ENCODE measurements at places on chromosomes 1 and 21.

- DNase-seq: no peak
These were observed 90.4 kb downstream of the VPS26C start for GRCh38 chr21:37176716-37177115.

DNA sequence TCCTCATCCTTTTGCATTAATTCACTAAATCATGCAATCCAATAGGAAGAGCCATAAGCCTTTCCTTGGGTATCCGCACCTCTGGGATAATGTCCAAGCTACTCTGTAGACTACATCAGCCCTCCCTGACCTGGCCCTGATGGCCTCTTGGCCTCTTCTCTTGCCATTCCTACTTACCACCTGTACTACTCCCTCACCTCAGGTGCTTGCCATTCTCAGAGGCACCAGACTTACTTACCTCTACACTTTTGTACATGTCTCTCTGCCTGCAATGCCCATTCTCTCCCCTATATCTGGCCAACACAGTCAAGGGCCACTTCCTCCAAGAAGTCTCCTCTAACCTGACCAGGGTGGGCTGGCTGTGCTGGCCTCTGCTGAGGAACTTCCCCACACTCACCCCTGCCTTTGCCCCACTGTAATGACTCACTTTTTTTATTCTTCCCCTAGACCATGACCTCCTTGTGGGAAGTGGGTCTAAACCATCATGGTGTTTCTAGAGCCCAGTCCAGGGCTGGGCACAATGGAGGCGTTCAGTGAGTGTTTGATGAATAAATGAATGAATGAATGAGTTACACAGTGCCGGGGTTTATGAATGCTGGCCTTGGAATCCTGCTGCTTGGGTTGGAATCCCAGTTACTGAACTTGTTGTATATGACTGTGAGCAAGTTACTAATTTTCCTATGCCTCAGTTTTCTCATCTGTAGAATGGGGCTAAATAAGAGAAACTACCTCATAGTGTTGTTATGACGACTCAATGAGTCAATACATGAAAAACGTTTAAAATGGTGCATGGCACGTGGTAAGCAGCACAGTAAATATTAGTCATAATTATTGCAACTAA lies 179.8 kb downstream of the FOXD2 start:
- DNase-seq: no peak

GRCh38 chr1:82562448-82562847 lies 761.7 kb downstream of the ADGRL2 start:
- no peak for DNase-seq

- peak; percentile 84 for DNase-seq
These were observed 408.3 kb upstream of the PLXNA2 start for GRCh38 chr1:208652296-208653160.

DNA sequence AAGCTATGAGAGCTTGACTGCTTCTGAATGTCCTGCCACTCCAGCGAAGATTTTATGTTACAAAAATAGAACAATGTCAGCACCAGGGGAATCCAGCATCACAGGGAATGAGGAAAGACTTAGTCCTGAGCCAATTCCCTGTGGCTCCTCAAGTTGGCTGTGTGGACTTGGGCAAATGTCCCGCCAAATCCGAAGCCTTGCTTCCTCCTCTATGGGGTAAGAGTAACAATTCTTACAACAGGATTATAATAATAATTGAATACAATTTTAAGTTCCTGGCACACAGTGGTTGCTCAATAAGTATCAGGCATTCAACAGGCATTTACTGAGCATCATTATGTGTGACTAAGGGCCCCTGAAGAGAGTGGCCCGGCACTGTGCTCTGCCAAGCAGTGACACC lies 44.4 kb downstream of the STPG1 start:
- no peak for DNase-seq

GRCh38 chr1:44060830-44061267 lies 29.6 kb upstream of the SLC6A9 start:
- no peak for DNase-seq

- DNase-seq: no peak
These were observed 678.7 kb downstream of the MATN1 start for GRCh38 chr1:30044656-30045144.

- DNase-seq: peak; percentile 99
These were observed 74.7 kb downstream of the RUNX1 start for GRCh38 chr21:34974162-34974981.

GRCh38 chr1:15440357-15440756 lies 2.1 kb downstream of the CTRC start:
- no peak for DNase-seq

GRCh38 chr1:41589395-41589794 lies 104.9 kb upstream of the EDN2 start:
- no peak for DNase-seq

GRCh38 chr1:185733818-185734735 lies at the start of gene HMCN1:
TSS of gene HMCN1 (plus strand) at chr1:185734391. CDS start at chr1:185734780, 389 bp downstream.
- DNase-seq: peak; percentile 40

GRCh38 chr1:87132284-87132870 lies 196.3 kb upstream of the LMO4 start:
- DNase-seq: no peak

GRCh38 chr1:168146160-168146539 lies 9.4 kb upstream of the GPR161 start:
- no peak for DNase-seq

DNA sequence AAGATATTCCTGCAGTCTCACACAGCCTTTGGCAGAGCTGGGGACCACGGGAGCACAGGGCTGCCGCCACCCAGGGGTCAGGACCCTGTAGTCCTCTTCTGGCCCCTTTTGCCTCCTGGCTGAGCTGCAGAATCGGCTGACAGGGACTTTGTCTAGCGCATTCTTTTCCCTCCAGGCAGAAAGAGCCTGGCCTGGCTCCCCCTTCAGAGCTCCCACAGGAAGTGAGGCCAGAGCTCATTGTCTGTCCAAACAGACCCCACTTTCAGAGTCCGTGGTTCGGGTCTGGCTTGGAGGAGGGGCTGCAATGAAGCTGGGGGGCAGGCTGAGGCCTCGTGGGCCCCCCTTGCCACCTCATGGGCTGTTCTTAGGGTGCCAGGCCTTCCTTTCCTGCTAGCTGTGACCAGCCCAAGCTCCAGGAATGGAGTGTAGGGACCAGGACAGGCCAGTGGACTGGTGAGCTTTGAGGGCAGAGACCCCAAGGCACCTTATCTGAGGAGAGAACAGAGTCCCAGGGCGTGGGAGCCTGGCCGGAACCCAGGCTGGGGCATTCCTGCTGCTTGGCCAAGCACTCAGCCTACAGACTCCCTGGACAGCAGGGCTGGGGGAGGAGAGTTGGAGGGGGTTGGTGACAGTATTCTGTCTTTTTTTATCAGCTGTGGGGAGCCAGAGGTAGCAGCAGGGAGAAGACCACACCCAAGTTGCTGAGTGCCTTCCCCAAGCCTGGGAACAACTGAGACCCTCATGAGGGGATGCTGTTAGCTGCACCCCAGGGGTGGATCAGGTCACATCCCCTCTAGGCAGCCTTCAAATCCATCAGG lies 4.7 kb downstream of the CELSR2 start:
- no peak for DNase-seq

DNA sequence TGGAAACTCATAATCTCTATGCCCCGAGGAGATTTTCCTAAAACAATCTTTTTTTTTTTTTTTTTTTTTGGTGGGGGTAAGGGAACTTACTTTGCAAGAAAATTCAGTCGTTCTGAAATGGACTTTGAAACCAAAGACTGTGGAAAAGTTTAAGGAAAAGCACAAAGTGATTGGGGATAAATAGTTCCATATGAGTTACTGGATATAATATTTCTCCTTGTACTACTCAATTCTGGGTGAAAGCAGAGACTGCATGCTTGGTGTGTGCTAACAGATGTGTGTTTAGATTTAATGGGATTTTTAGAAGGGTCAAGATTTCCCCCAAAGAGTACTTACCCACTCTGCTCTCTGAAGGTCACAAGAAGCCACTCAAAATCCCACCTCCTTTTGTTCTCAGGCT lies 204.9 kb upstream of the USP24 start:
- no peak for DNase-seq

- no peak for DNase-seq
These were observed 4.9 kb downstream of the HPCA start for GRCh38 chr1:32891241-32891570.

- no peak for DNase-seq
These were observed 139.4 kb downstream of the EDEM3 start for GRCh38 chr1:184615301-184615700.

DNA sequence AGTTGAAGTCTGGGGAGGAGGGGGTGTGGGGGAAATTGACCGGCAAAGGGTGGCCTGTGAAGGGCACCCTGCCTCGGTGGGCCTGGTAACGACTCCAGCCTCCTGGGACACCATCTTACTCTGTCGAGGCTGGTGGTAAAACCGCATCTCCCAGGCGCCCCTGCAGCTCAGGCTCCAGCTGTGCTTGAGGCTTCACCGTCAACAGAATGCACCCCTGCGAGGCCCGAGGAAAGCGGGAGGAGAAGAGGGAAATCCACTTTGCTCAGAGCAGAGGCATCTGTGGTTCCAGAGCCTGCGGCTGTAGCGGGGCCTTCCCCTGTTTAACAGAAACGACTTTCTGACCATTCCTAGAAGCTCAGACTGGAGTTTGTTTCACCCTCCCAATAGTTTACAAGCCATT lies 165.6 kb downstream of the NPHP4 start:
- DNase-seq: no peak

DNA sequence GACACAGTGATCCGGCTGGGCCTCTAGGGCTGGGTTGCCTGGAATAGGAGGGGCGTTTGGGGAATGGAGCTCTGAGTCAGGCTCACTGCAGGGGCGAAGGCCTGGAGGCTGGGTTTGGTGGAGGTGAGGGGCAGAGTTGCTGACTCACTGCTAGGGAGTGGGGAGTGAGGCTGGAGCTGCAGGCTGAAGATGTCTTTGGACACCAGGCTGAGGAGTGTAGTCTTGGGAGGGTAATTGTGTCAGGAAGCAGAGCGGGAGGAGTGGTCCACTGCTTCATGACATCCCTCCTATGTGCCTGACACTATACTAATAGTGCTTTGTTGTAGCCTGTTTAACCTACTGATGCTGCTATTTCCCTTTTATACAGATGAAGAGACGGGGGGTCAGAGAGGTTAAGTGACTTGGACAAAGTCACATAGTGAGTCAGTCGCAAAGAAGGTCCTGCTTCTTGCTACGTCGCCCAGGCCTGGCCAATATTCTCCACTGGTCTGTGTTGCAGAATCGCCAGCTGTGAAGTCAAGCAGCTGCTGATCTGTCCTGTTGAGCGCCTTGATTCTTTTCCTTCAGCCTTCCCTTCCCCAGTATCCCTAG lies 13.6 kb downstream of the ACTL8 start:
- DNase-seq: no peak

GRCh38 chr1:57506941-57507340 lies 83.1 kb upstream of the DAB1 start:
- no peak for DNase-seq

DNA sequence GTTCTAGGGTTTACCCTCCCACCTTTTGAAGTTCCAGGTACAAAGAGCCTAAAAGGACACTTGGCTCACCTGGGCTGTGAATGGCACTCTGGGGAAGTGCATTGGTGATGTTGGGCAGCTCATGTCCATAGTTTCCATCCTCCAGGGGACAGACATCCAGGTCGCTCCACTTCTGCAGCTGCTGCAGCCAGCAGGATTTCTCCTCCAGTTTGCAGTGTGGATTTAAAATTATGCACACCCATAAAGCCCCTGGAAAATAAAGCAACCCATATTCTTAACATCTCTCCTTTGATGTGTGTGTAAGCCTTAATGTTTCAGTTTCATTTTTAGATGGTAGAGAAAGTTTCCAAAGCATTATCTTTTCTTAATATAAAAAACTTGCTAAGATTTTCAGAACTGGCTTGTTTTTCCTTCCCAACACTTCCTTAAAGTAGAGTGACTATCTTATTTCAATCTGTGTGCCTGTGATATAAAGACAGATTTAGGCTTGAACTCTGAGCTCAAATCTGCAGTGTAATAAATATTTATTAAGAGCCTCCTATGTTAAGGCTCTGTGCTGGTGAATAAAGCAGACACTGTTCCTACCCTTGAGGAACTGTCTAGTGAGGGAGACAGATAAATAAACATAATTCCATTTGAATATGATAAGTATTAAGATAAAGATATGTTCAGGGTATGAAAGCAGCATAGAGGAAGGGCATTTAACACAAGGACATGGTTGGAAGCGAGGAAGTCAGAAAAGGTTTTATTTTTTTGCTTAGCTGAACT lies 39.1 kb downstream of the UROD start:
- peak; percentile 47 for DNase-seq

- DNase-seq: no peak
These were observed 6.2 kb downstream of the SLC6A9 start for GRCh38 chr1:44024903-44025525.

DNA sequence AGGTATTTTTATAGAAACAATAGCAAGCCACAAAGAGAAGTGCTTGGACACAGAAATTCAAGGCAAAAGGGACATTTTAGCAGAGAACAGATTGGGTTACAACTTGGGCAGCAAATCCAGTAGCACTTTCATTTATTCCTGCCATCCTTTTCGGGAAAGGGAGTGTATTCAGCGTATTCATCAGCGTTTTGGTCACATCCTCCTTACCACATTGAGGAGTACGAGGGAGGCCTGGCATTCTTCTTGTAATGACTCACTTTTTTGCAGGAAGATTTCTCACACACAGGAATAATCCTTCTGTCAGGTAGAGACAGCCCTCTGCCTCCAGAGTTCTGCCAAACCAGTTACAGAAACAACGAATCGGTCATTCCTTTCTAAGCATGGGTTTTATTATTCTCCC lies 18.1 kb upstream of the FAM78B start:
- DNase-seq: no peak

DNA sequence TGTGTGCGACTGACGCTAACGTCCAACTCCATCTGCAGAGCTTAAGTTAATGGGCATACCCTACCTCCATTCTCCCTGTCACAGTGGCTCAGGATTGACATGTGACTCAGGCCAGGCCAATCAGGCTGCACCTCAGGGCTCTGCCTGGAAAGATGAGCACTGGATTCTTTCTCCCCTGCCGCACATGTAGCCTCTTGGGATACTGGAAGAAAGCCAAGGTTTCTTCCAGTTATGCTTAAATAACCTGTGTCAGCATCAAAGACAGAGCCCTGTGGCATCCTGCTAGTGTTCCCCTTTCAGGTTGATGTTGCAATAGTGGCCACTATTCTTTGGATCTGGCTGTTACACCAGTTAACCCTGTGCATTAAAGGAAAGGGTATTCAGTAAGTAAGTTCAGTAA lies 55.0 kb upstream of the SYT6 start:
- no peak for DNase-seq

GRCh38 chr1:109444346-109444745 lies 18.1 kb upstream of the PSMA5 start:
- no peak for DNase-seq

DNA sequence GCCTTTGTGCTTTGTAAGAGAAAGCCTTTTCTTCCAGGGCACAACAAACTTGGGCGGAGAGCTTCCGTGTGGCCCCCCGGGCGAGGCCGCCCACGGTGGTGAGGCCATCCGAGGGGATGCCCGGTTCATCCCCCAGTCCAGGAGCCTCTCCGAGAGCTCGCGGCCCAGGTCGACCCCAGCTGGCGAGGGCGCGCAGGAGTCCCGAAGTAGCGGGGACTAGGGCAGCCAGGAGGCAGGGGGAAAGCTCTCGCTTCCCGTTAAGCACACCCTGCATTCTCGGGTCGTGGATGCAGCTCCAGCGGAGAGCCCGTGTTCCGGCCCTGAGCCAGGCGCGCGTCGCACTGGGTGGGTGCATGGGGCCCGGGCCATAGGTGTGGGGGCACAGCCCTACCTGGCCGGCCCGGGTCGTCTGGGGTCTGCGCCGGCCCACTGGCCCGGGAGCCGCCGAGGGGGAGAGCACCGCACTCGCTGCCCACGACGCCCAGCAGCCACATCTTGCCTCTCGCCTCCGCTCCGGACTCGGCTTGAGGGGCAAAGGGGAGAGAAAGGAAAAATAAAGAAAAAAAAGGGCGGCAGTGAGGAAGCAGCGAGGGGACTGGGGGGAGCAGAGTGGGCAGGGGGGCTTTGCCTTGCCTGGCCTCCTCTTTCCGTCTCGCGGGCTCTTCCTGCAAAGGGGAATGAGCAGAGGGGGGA lies 1.8 kb downstream of the RNF220 start:
- DNase-seq: no peak

GRCh38 chr1:1080122-1080757 lies 6.1 kb upstream of the RNF223 start:
- no peak for DNase-seq

All from MM.1S (cell line).